Naive thymus-derived CD8-positive, alpha-beta T cell (primary cell): ENCODE measurements at places on chromosomes 13 and 19.
A peak's percentile ranks its signal among the peaks of the same experiment; 100 is the strongest.

DNA sequence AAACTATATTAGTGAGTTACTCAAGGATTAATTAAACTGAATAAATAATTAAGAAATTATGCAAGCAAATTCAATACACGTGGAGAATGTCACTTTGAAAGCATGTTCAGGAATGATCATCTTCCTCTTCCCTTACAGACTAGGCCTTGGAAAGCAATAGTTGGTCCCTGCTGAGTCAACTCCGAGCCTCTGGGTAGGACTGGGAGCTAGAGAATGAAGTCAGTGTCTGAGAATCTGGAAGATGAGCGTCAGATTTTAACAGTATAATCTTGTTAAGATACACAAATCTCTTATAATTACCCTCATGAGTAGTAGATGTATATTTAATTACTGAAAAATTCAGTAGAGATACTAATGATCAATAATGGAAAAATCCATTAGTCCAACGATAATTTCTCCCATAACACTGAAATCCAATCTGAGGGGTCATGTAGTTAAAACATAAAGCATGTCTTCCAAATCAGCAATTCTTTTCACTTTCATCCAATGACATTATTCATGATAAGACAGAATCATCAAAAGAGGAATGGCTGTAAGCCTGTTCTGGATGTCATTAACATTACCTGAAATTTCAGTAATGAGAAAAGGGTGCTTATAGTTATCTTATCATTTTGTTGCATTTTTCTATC is 423.0 kb downstream of the DCT start:
- no peak for DNase-seq

GRCh38 chr13:109281903-109282635 is 504.3 kb downstream of the IRS2 start:
- no peak for DNase-seq

GRCh38 chr13:110208116-110208515 is 98.8 kb downstream of the COL4A1 start:
- DNase-seq = no peak

GRCh38 chr13:114067381-114067885 is 65.0 kb downstream of the RASA3 start:
- no peak for DNase-seq

DNA sequence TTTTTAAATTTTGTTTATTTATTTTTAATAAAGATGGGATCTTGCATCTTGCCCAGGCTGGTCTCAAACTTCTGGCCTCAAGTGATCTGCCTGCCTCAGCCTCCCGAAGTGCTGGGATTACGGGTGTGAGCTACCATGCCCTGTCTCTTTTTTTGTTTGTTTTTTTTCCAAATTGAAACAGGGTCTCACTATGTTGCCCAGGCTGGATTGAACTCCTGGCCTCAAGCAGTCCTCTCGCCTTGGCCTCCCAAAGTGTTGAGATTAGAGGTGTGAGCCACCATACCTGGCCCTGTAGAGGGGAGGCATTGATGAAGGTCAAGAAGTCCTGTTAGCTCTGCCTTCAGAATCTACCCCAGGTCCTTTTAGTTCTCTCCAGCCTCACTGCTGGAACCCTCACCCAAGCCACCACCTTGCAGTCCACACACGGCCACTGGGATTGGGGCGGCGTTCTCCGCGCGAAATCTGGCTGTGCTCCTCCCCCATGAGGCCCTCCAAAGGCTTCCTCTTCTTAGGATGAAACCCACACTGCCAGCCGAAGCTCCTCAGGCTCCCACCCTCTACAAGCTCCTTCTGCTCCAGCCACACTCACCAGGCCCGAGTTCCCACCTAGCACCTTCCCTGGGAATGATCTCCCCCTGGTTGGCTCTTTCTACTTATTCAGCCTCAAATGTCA is 34.9 kb downstream of the ACTN4 start:
- no peak for DNase-seq

DNA sequence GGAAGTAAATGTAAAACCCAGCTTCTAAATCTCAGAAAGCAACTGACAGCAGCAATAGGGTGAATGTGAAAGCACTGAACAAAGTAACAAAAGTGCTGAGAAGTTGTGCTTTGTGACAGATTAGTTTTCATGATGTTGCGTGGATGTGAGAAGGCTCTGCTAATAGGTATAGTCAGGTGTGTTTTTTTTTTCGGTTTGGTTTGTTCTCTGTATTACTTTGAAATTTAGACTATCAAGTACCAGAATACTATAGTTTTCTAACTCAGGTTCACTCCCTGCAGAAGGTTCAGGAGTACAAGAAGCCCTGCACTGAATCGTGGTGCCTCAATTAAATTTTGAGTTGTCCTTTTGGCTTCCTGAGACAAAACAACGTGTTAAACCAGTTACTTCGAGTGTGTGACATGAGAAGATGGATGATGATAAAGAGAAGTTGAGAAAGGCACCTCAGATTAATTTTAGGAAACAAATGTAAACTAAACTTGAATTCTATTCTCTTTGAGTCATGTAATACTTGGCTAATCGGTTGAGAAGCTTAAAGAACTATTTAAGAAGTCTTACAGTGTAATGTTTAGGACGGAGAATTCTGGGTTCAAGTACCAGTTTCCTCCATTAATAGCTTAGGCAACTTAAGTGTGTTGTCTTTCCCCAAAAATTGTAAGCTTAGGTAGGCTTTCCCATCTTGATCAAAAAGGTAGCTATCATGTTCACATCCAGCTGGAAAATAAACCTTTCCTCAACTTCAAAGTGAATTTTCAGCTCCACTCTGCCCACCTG is 10.3 kb downstream of the MIR17HG start:
- DNase-seq = no peak

GRCh38 chr19:17871878-17872250 is at the start of gene SLC5A5:
Gene SLC5A5 (plus strand): TSS chr19:17871945. CDS start chr19:17872320, 375 bp downstream.
- DNase-seq = no peak

DNA sequence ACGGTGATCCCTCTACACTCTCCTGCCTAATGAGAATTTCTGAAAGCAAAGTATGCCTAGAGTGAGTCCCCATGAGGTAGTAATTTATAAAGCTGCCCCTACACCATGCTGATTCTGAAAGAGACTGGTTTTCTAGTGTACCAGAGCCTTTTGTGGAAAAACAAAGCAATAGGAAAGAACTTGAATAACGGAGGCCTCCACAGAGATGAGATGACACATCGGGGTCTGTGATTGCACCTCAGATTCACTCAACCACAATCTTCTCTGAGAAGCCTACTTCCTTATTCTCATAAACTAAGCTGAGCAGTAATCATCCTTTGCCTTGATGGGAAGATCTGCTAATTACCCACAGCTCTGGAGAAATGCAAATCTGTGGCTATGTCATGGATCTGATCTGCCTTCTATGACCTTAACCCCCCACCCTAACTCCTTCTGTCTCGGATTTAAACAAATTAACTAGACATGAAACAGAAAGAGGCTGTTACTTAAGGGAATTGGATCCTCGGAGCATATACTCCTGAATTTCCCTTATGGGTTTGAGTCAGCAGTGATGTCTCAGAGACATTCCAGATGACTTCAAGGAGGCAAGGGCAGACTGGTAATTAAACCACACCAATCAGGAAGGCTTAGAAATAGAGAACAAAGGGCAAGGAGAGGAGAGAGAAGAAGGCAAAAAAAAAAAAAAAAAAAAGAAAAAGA is 128.0 kb downstream of the DCT start:
- DNase-seq = no peak

DNA sequence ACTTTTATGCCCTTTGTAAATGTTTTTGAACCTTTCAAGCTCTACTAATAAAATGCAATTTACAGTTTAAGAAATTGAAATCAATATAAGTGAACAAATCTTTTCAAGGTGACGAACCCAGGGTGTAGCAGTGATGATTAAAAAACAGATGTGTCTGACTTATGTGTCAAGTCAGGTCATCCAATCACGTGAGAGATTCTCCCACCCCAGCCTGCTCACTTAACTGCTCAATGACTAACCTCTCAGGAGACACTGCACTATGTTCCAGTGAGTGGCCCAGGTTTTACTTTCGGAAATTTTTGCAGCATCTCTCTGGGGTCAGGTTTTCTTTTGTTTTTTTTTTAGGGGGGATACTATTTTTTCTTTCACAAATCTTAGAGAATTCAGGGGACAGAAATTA is 60.7 kb downstream of the ZNF429 start:
- DNase-seq = no peak

DNA sequence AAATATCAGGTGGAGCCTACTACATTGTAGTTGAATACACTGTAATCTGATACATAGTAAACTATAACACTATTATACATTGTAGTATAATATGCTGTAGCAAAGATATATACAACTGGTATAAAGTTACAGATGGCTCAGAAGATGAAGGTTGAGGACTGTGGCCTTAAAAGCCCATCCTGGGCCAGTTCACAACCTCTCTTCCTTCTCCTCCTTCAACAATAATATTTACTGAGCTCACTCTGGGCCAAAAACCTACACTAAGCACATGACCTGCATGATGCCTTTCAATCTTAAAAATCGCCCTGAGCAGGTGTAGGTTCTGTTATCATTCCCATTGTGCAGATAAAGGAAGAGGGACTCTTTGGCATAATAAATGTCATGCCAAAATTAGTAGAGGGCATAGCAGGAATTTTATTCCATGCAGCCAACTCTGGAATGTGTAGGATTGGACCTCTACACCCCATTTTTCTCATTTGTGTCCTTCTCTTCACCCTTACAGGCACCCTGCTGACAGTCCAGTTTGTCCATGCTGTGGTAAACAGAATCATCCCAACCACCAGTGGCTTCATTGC is 14.6 kb upstream of the SIN3B start:
- DNase-seq = no peak

DNA sequence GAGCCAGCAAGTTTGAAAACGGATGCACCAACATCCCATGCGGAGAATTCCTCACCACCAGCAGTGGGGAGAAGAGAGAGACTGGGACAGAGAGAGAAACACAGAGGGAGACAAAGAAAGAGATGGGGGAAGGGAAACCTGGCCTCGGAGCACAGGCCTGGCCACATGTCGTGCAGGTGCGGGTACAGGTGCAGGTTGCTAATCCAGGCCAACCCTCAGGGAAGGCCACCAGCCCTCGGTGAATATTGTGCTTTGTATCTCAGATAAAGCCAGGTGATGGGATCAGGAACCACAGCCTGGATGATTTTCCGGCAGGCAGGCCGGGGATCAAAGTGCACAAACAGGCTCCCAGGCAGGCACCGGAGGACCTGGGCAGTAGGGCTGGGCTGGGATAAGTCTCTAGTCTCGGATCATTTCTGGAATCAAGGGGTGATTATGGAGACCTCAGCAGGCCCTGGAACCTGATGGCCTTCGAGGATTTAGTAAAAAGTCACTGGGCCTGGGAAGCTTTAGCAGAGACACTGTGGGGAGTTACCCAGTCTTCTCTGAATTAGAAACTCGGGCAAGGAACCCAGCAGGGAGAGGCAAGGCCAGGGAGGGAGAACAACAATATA is 3.7 kb downstream of the GAS6 start:
- peak; percentile 22 for DNase-seq

GRCh38 chr19:58279042-58279924 is 528 bp downstream of the ZNF8 start:
- peak; percentile 11 for DNase-seq

DNA sequence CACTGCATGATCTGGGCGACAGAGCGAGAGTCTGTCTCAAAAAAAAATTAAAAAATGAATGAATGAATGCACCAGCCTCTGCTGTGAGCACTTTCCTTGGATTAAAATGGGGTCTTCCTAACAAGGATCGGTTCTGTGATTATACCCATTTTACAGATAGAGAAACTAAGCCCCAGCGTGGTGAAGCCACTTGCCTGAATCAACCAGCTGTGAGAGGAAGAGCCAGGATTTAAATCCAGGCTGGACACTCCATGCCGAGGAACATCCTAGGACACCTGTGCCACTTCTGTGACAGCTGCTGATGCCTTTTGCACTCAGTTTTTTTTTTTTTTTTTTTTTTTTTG is 14.1 kb downstream of the TLE5 start:
- DNase-seq = no peak

DNA sequence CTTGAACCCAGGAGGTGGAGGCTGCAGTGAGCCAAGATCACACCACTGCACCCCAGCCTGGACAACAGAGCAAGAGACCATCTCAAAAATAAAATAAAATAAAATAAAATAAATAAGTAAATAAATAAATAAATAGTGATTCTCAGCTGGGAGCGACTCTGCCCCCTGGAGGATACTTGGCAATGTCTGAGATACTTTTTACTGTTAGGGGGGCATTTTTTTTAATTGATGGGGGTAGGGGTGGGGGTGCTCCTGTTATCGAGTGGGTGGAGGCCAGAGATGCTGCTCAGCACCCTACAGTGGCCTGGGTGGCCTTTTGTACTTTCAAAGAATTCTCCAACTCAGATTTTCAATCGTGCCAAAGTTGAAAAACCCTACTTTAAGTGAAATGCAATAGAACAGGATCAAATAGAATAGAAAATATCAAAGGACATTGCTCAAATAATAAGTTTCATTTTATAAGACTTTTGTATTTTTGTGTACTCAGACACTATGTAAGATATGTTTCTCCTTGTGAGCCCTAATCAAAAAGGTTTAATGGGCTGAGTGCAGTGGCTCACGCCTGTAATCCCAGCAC is 7.1 kb upstream of the CLPP start:
- no peak for DNase-seq

- DNase-seq = no peak
These were observed 628 bp upstream of the SLC17A7 start for GRCh38 chr19:49441960-49442350.

GRCh38 chr19:3725121-3725520 is 16.9 kb downstream of the TJP3 start:
- DNase-seq = no peak

DNA sequence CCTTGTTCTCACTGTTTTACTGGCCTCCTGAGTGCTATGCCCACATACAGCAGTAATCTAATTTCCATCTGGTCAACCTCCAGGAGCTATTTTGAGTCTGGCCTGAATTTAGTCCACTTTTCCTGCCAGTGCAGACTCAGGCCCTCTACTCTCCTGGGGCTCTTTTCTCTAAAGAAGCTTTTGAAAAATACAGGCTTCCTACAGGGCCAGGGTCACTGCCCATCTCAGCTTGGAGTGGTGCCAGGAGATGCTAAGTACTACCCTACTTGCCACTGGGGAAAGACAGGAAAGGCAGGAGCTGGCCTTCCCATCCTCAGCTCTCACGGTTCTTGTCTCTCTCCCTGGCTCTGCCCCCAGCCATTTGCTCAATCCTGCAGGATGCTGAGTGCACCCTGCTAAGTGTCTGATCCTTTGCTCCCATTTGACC is 101.7 kb upstream of the SERP2 start:
- no peak for DNase-seq

DNA sequence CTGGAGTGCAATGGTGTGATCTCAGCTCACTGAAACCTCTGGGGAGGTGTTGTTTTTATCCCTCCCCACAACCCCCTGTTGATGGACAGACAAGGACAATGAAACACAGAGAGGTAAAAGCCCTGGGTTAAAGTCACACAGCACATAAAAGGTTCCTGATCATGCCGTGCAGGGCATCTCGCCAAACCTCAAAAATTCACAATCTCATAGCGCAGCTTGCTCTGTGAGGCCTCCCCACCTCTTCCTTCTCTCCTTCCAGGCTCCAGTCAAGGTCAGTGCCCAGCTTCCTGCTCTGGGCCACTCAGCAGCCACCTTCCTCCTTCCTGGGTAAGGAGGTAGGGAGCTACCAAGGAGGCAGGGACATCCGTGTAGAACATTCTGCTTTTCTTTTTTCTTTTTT is 2.3 kb downstream of the FUT2 start:
- no peak for DNase-seq
